Hepatocyte (in vitro differentiated cells): ENCODE measurements at places on chromosomes 3 and 15. TPM values are rescaled to one million over a fixed set of nuclear protein-coding genes. Genes with fewer than 3 reads are reported as not detected.

- no peak within 1 kb of the TSS for H3K27ac ChIP-seq
- peaks cover 13% of the 10 kb centered on the region for H3K27me3 ChIP-seq
- H3K36me3 ChIP-seq, result no peaks in the 10 kb centered on the region
- H3K4me1 ChIP-seq, result no peaks in the 10 kb centered on the region
These were observed at the start of gene GRAMD2A for GRCh38 chr15:72197460-72198355. TSS of gene GRAMD2A (minus strand) at chr15:72197787.

DNA sequence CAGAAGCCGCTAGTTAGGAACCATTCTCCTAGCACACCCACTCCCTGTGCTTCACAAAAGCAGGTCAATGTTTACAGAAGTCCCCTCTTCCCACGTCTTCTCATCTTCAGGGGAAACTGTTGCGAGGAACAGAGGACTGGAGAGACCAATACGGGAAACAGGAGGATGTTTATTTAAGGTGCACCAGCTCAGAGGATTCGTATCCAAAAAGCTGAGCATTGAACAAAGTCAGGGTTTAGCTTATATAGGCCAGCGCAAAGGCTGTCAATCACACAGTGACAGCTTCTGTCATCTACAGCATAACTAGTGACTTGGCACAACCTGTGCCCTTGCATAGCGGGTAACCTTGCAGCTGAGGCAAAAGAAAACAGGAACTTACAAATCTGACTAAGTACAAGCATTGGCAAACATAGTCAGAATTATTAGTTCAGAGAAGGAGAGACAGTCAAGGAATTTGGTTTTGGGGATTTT, 61.3 kb downstream of the ZDHHC19 start:
- H3K36me3 ChIP-seq, result no peaks in the 10 kb centered on the region
- no peak overlapping the region for H3K27ac ChIP-seq
- H3K4me3 ChIP-seq, result no peak overlapping the region
- DNase-seq, result no peak
- H3K27me3 ChIP-seq, result no peaks in the 10 kb centered on the region
- H3K4me1 ChIP-seq, result no peaks in the 10 kb centered on the region

- no peaks in the 10 kb centered on the region for H3K36me3 ChIP-seq
- H3K4me1 ChIP-seq, result no peaks in the 10 kb centered on the region
- no peak for DNase-seq
- peak overlapping the region; percentile 59 for H3K27ac ChIP-seq
These were observed 196.7 kb upstream of the TPRG1 start for GRCh38 chr3:188974856-188975599.

DNA sequence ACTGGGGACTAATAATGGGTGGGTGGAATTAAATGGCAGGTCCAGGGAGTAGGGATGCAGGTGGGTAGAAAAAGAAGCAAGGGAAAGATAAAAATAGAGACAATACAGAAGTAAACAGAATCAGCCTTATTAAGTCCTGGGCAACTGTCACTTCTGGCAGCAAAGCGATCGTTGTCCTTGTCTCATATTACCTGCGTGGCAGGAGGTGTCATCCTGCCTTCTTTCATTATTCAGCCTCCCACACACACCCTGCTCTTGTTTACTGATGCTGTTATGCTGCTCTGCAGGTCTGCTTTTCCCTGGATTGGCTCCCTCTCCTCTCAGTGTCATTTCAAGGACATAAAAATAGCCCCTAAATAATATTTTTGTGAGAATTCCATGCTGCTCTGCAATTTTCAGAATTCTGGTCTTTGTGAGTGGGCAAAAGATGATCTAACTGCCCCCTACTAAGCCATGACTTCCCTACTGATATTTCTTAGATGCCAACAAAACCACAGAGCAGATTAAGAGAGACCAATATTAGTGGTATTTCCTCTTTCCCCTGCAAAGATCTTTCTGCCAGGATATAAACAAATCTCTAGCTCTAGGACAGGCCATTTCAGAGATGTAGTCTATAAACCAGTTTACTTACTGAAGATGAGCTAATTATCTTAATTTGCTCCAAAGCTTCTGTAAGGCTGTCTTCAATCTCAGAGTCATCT, 8.5 kb downstream of the VEPH1 start:
- H3K27me3 ChIP-seq, result no peaks in the 10 kb centered on the region
- no peaks in the 10 kb centered on the region for H3K4me1 ChIP-seq
- DNase-seq, result no peak
- H3K4me3 ChIP-seq, result no peak overlapping the region

DNA sequence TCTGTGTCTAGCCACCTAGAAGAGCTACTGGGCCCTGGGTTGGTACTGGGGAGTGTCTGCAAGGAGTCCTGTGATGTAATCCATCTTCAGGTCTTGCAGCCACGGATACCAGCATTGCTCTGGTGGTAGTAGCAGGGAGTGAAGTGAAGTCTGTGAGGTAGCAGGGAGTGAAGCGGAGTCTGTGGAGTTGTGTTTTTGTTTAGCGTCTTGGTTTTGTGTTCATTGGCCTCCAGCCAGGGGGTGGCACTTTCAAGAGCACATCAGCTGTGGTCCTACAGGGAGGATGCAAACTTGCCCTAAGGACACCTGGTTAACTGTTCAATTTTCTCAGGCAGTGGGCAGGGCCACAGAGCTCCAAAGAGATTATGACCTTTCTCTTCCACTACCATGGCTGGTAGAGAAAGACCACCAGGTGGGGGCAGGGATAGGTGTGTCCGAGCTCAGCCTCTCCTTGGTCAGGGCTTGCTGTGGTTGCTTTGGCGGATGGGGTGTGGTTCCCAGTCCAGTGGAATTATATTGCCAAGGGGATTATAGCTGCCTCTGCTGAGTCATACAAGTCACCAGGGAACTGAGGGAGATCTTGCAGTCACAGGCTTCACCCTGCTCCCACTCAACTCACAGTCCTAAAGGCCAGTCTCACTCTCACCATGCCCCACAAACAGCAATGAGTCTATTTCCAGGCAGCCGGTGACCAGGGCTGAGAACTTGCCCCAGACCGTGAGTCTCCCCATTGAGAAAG, 424.7 kb downstream of the ZBBX start:
- H3K27ac ChIP-seq, result no peak overlapping the region
- H3K27me3 ChIP-seq, result no peaks in the 10 kb centered on the region
- H3K4me1 ChIP-seq, result no peaks in the 10 kb centered on the region
- H3K36me3 ChIP-seq, result no peaks in the 10 kb centered on the region
- DNase-seq, result peak; percentile 16

Gene FANCD2OS
- not detected in 2 replicates for total RNA-seq

Gene CDHR4
- 0.57 TPM in 1 of 2 replicates, not detected in the other for total RNA-seq
